CD4-positive, CD25-positive, alpha-beta regulatory T cell (primary cell): ENCODE measurements at places on chromosomes 16 and 17. TPM values are rescaled to one million over a fixed set of nuclear protein-coding genes. Genes with fewer than 3 reads are reported as not detected.

- no peaks in the 10 kb centered on the region for H3K36me3 ChIP-seq
- DNase-seq: no peak
- no peaks in the 10 kb centered on the region for H3K27me3 ChIP-seq
- no peaks in the 10 kb centered on the region for H3K4me1 ChIP-seq
- H3K27ac ChIP-seq: no peak overlapping the region
Measured at GRCh38 chr16:55082591-55082976, 151.9 kb downstream of the IRX5 start.

DNA sequence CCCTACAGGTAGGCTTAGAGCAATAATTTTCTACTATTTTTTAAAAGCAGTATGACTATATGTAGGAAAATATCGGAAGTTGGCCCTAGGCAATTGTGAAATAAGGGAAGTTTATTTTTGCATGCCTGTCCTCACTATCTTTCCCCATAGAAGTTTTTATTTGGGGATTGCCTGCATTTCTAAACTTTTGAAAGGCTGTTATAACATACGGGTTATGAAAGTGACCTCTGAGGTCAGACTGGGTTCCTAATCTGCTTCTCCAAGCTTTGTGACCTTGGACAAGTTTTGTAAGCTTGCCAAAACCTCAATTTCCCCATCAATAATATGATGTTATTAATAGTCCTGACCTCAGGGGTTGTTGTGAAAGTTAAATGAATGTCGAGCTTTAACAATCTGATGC, 67.1 kb downstream of the ARHGAP44 start:
- H3K36me3 ChIP-seq: no peaks in the 10 kb centered on the region
- no peak overlapping the region for H3K4me3 ChIP-seq
- H3K4me1 ChIP-seq: no peaks in the 10 kb centered on the region
- H3K27me3 ChIP-seq: no peaks in the 10 kb centered on the region
- no peak overlapping the region for H3K27ac ChIP-seq

Gene ITGA2B
- total RNA-seq: 19.5 TPM

- DNase-seq: no peak
- peaks cover 18% of the 10 kb centered on the region for H3K36me3 ChIP-seq
- peaks cover 96% of the 10 kb centered on the region for H3K4me1 ChIP-seq
- H3K27me3 ChIP-seq: no peaks in the 10 kb centered on the region
- peak overlapping the region; percentile 74 for H3K27ac ChIP-seq
Measured at GRCh38 chr17:78737332-78737731, 44.7 kb downstream of the CYTH1 start.

GRCh38 chr17:13785981-13786598, 184.4 kb upstream of the HS3ST3A1 start:
- H3K4me1 ChIP-seq: no peaks in the 10 kb centered on the region
- no peaks in the 10 kb centered on the region for H3K36me3 ChIP-seq
- no peaks in the 10 kb centered on the region for H3K27me3 ChIP-seq
- H3K4me3 ChIP-seq: no peak overlapping the region
- DNase-seq: no peak

DNA sequence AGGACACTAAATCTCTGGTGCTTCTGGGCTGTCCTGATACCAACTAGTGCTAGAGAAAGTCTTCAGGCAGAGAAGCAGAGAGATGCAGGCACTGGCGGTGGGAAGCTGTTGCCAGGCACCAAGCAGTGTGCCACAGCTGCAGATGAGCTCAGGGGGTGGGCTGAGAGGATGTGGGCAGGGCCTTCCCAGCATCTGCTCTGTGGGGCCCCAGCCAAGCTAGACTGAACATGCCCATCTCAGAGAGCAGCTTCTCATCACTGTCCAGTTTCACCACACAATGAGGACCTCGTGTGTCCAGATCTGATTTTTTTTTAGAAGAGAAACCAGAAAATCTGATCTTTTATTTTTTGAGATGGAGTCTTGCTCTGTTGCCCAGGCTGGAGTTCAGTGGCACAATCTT, 17.1 kb downstream of the PSKH1 start:
- no peak overlapping the region for H3K27ac ChIP-seq
- H3K36me3 ChIP-seq: peaks cover 22% of the 10 kb centered on the region
- no peaks in the 10 kb centered on the region for H3K27me3 ChIP-seq
- no peaks in the 10 kb centered on the region for H3K4me1 ChIP-seq
- peak; percentile 47 for DNase-seq
- no peak overlapping the region for H3K4me3 ChIP-seq

GRCh38 chr17:37725601-37726146, 19.2 kb downstream of the HNF1B start:
- peaks cover 8% of the 10 kb centered on the region for H3K27me3 ChIP-seq
- no peak overlapping the region for H3K27ac ChIP-seq
- no peaks in the 10 kb centered on the region for H3K36me3 ChIP-seq
- DNase-seq: no peak

Gene SYNGR3
- total RNA-seq: 3.2 TPM

DNA sequence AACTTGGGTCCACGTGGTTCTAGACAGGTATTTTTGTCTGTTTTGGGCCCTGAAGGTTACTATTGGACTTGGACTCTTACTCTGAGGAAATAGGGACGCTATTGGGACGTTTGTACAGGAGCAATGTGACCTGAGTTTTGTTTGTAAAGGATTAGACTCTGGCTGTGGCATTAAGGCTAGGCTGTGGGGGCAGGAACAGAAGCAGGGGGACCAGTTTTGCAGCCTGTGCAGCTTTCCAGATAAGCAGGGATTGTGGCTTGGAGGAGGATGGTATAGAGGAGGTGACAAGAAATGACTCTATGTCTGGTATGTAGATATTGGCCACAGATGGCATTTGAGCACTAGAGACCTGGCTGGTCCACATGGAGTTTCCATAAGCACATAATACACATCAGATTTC, 12.8 kb downstream of the NOD2 start:
- no peaks in the 10 kb centered on the region for H3K27me3 ChIP-seq
- DNase-seq: no peak
- H3K27ac ChIP-seq: no peak overlapping the region
- H3K4me1 ChIP-seq: peaks cover 21% of the 10 kb centered on the region
- H3K36me3 ChIP-seq: peaks cover 3% of the 10 kb centered on the region

GRCh38 chr17:40107522-40108174, 7.3 kb upstream of the NR1D1 start:
- H3K27ac ChIP-seq: peak overlapping the region; percentile 96
- peaks cover 100% of the 10 kb centered on the region for H3K4me1 ChIP-seq
- H3K36me3 ChIP-seq: no peaks in the 10 kb centered on the region

Gene CDH1
- total RNA-seq: 4.6 TPM

Gene TP53TG3B
- not detected for total RNA-seq

GRCh38 chr17:34254651-34255380, at the start of gene CCL2:
Gene CCL2, plus strand, starts transcription at chr17:34255285. Its CDS starts 65 bp downstream, at chr17:34255350.
- H3K4me1 ChIP-seq: no peaks in the 10 kb centered on the region
- DNase-seq: no peak
- H3K36me3 ChIP-seq: no peaks in the 10 kb centered on the region
- peaks cover 5% of the 10 kb centered on the region for H3K27me3 ChIP-seq
- H3K27ac ChIP-seq: no peak within 1 kb of the TSS

Gene FBXW10
- not detected for total RNA-seq

- no peak overlapping the region for H3K4me3 ChIP-seq
- H3K36me3 ChIP-seq: no peaks in the 10 kb centered on the region
- no peak overlapping the region for H3K27ac ChIP-seq
- no peaks in the 10 kb centered on the region for H3K27me3 ChIP-seq
- H3K4me1 ChIP-seq: no peaks in the 10 kb centered on the region
Measured at GRCh38 chr16:65779201-65779600, 587.3 kb upstream of the CDH5 start.

- H3K36me3 ChIP-seq: no peaks in the 10 kb centered on the region
- H3K4me3 ChIP-seq: no peak overlapping the region
- no peak overlapping the region for H3K27ac ChIP-seq
- H3K27me3 ChIP-seq: no peaks in the 10 kb centered on the region
- H3K4me1 ChIP-seq: peaks cover 11% of the 10 kb centered on the region
Measured at GRCh38 chr17:55283256-55283965, 18.7 kb downstream of the HLF start.

Gene ST6GALNAC2
- 0.39 TPM for total RNA-seq

DNA sequence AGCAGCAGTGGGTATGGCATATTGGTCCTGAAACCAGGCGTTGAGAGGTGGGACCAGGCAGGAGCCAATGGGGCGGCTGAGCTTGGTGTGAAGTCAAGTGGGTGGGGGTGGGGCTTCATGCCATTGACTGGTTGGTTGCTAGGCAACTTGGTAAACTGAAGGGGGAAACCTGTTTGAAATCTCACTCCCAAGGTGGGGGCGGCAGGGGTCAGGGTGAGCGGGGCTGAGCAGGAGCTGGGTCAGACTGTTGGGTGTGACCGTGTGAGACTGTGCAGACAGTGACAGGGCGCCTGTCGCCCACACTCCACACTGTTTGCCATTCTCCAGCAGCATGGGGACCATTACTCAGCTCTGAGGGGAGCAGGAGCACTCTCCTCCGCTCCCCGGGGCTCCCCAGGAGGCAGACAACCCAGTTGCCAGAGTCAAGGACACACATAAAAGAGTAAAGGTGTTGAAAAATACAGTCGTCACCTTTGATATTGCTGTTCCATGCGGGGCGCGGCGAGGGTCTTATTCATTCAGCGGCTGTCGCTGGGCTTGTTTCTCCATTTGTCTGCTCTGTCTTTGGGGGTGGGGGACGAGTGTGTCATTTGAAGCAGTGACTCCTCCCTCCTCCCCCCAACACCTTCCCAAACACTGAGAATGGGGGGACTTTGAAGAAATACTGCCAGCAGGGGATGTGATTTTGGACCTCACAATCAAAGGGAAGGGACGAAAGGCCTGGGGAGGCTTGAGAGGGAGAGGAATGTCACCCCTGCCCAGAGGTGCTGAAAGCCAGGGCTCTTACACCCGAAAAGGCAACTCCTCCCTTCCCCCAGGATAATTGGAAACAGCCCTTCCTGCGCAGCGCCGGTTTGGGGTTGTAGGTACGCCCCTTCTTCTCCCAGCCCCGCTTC, 1.2 kb upstream of the EFNB3 start:
- H3K4me3 ChIP-seq: no peak overlapping the region
- peaks cover 4% of the 10 kb centered on the region for H3K27me3 ChIP-seq
- no peak for DNase-seq
- H3K27ac ChIP-seq: no peak overlapping the region
- peaks cover 15% of the 10 kb centered on the region for H3K36me3 ChIP-seq
- H3K4me1 ChIP-seq: peaks cover 14% of the 10 kb centered on the region

GRCh38 chr17:71799657-71800056, 321.2 kb upstream of the SOX9 start:
- no peaks in the 10 kb centered on the region for H3K36me3 ChIP-seq
- no peak overlapping the region for H3K4me3 ChIP-seq
- H3K27me3 ChIP-seq: no peaks in the 10 kb centered on the region
- DNase-seq: no peak

- no peak overlapping the region for H3K4me3 ChIP-seq
- no peak overlapping the region for H3K27ac ChIP-seq
- no peak for DNase-seq
- H3K36me3 ChIP-seq: no peaks in the 10 kb centered on the region
Measured at GRCh38 chr17:65509032-65509431, 52.4 kb downstream of the AXIN2 start.

DNA sequence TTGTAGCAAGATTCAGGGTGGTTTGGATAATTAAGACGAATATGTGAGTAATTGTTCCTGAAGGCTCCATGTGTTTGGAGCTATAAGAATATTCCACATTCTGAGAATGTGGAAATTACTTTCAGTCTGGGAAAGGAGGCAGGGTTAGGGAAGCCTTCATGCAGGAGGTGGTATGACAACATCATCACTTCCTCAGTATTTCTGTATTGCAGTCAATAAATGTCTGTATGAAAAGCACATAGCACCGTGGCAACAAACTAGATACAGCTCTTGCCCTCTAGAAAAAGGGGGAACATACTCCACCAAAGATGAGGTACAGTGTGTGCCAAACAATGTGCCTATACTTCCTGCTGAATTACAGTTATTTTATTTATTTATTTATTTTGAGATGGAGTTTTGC, 26.1 kb upstream of the DHRS7B start:
- H3K4me3 ChIP-seq: no peak overlapping the region
- H3K4me1 ChIP-seq: peaks cover 12% of the 10 kb centered on the region
- H3K27ac ChIP-seq: no peak overlapping the region
- no peaks in the 10 kb centered on the region for H3K36me3 ChIP-seq

DNA sequence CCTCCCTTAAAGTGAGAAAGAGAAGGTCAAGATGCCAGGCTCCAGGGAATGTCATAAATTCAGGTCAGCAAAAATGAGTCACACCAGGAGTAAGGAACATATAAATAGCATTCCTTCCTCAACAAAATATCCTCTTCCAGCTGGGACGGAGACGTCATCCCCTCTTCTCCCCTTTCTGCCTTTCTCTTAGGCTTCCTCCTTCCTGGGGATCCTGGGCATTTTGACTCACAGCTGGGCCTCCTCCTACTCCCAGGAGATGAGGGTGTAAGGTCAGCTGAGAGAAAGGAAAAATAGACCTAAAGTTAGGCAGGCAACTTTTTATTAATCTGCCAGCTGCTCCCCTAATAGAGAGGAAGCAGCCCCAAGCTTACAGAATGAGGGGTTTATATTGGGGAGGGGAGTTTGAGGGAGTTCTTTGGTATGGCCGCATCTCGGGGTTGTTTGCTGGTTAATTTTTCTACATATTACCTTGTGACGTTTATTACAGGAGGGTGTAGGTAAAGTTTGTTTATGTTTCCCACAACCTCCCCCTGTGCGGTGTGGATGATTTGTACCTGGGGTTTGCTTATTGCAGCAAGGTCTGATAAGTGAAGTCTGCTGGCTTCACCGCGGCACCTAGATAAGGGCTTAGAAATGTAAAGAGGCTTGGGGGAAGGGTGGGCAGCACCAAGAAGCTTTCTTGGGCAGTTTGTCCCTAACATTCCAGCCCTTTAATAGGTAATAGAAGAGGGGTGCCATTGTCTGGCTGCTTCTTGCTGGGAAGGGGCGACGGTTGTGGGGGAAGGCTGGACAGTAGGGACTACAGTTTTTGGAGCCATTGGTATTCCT, 7.1 kb upstream of the ZNF747 start:
- no peak overlapping the region for H3K4me3 ChIP-seq
- no peaks in the 10 kb centered on the region for H3K36me3 ChIP-seq
- DNase-seq: no peak

DNA sequence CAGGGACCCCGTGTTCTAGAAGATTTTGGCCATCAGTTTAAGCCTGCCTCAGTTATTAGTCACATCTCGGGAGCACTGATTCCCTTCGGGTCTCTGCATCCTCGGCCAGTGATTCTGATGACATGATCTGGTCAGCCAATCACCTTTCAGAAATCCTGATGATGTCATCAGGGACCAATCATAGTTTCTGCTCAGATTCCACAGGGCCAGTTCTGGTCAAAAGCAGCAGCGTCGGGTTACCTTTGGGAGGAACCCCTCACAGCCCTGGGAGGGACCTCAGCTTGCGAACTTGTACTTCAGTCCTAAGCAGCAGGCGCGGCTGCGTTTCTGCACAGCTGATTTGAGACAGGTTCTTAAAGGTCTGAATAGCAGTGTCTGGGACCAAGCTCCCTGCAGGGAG, 13.9 kb downstream of the KDM8 start:
- no peak for DNase-seq
- H3K36me3 ChIP-seq: peaks cover 59% of the 10 kb centered on the region
- H3K27ac ChIP-seq: no peak overlapping the region
- H3K27me3 ChIP-seq: no peaks in the 10 kb centered on the region
- H3K4me3 ChIP-seq: no peak overlapping the region

DNA sequence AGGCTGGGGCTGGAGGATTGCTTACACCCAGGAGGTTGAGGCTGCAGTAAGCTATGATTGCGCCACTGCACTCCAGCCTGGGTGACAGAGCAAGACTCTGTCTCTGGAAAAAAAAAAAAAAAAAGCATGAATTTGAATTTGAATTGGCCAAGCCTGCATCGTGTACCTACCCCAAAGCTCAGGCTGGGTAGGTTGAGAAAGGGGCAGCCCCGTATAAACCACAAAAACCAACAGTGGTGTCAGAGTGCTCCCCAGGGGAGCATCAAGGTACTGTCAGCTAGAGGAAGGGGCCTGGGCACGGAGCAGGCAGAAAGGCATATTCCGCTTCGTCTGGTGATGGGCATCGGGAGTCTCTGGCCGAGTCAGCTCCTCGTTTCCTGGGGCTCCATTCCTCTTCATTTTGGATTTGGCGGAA, 40.9 kb downstream of the RAP1GAP2 start:
- H3K4me3 ChIP-seq: no peak overlapping the region
- H3K4me1 ChIP-seq: peaks cover 5% of the 10 kb centered on the region
- no peak overlapping the region for H3K27ac ChIP-seq
- peaks cover 11% of the 10 kb centered on the region for H3K36me3 ChIP-seq
- DNase-seq: peak; percentile 63
